ENCODE measurements at places on chromosomes 12 and 14.

GRCh38 chr12:119780786-119781434 is 96.2 kb downstream of the CIT start:
- DNase-seq, result no peak

- no peak for DNase-seq
Measured at GRCh38 chr14:100587086-100587762, at the start of gene BEGAIN. BEGAIN (minus strand) TSS chr14:100587417; CDS start chr14:100587290, 127 bp downstream.

- DNase-seq, result no peak
Measured at GRCh38 chr12:57553343-57554202, 3.7 kb downstream of the KIF5A start.

- DNase-seq, result no peak
Measured at GRCh38 chr14:100535287-100536120, 51.7 kb downstream of the BEGAIN start.

DNA sequence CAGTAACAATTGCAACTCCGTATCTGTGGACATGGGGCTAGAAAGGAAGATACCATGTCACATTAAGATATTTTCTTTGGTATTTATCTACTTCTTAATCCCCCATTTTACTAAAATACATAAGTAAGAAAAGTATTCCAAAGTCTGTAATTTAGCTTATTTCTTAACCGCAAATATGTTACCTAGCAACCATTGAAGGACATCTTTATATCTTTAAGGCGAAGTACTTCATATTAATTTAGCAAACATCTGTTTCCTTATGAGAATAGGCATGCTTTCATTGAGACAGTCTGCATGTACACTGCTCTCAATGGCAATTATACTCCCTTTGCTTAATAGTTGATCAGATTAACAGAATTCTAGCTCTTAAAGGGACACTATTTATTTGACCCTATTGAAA is 88.8 kb downstream of the NAV3 start:
- no peak for DNase-seq

GRCh38 chr14:103905842-103906456 is 22.3 kb upstream of the TDRD9 start:
- no peak for DNase-seq

GRCh38 chr14:58772116-58772515 is 134.4 kb downstream of the DACT1 start:
- DNase-seq, result no peak

DNA sequence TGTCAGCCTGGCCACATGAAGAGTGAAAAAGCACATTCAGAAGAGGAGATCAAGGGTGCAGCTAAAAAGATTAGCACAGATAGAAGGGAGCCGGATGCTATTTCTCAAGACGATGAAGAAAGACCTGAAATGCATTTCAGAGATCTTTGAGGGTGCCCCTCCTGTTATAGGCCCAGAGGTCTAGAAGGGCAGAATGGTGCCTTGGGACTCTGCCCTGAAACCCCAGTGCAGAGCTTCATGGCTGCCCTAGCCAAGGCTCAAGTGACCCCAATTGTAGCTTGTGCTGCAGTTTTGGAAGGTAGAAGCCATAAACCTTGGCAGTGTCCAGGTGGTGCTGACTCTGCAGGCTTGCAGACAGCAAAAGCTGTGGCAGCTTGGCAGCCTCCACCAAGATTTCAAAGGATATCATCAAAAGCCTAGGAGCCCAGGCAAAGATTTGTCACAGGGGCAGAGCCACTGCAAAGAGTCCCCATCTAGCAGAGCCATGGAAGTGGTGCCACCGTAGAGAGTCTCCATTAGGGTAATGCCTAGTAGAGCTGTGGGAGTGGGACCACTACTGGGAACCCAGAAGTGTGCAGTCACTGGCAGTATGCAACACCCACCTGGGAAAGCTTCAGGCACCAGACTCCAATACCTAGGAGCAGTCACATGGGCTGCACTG is 6.4 kb downstream of the LACRT start:
- DNase-seq, result no peak

DNA sequence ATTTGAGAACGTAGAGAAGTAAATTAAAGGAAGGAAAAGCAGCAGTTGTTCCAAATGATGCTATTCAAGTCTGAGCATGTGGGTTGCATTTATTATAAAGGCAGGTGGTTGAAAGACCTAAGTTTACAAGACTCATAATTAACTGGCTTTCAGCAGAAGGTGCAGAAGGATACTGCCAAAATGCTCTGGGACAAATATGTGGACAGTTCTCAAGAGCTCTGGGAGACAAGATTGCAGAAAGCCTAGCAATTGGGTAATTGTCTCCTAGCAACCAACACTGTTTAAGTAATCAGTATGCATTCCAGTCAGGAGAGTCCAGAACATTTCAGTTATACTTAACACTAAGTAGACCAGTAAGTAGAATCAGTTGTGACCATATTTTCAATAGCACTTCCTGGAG is 131.5 kb downstream of the GPR135 start:
- no peak for DNase-seq
